AG09309 (cell line): ENCODE measurements at places on chromosomes 12 and 14.

DNA sequence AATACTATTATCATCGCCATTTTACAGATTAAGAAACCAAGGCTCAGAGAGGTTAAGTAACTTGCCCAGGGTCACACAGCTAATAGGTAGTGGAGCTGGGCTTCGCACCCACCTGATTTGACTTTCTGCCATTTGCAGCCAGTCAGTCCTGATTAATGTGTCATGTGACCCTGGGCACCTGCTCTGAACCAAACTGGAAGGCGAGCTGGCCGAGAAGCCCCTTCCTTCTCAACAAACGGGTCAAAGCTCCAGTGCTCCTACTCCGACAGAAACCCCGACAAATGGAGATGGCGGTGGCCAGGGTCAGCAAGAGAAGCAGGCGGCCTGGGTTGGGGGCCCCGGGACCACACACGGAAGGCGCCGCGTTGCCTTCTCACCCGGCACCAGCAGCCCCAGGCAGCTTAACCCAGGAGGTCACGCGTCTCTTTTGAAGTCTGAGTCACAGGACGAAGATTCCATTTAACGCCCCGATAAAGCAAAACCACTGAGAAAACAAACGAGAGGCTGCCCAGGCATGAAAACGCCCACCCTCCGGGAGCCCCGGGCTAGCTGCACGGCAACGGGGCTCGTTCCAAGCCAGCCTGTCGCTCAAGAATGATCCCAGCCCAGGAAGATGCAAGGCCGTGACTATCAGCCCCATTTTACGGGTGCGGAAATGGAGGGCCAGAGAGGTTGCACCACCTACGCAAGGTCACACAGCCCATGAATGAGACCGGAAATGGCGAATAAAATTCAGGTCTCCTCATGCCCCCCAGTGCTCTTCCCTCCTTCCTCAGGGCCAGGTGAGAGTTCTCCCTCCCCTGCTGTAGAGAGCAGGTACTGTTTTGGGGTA is 124.8 kb downstream of the SCARB1 start:
- DNase-seq, result no peak

DNA sequence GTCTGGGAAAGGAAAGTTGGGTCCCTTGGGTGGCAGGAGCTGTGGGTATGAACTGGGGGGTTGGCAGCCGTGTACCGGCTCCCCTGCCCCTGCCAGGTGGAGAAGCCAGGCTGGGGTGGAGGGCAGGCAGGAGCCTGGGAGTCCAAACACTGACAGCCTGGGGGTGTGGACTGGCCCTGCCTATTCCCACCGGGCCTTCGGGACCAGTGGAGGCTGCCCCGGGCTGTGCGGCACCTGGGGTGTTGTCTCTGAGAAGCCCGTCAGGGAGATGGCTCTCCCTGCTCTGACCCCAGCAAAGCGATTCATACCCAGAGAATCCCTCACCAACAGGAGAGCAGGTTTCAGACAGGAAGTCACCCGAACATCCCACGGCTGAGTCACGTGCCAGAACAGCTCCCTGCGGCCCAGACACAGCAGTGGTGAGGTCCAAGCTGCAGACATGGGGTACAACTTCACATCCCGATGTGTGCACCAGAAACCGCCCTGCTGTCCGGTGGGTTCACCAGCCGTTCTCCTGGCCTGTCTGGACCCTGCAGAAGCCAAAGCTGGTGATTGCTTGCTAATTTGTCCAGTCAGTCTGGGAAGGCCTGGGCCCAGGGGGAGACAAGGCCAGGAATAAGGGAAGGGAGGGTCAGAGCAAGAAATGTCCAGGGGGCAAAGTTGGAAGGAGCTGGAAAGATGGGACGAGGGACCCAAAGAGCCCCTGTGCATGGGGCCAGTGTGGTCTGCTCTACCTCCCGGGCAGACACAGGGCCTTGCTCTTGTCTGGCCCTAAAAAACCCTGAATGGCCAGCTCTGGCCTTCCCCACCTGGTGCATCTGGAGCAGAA is 2.1 kb upstream of the GPR132 start:
- no peak for DNase-seq

GRCh38 chr12:9636851-9637206 is 29.1 kb upstream of the KLRB1 start:
- no peak for DNase-seq

GRCh38 chr12:12891881-12892355 is 556 bp downstream of the GPRC5A start:
- no peak for DNase-seq

- no peak for DNase-seq
These were observed 205.3 kb downstream of the VRK1 start for GRCh38 chr14:97002454-97002853.

GRCh38 chr12:52517888-52518287 is 2.3 kb downstream of the KRT5 start:
- no peak for DNase-seq

DNA sequence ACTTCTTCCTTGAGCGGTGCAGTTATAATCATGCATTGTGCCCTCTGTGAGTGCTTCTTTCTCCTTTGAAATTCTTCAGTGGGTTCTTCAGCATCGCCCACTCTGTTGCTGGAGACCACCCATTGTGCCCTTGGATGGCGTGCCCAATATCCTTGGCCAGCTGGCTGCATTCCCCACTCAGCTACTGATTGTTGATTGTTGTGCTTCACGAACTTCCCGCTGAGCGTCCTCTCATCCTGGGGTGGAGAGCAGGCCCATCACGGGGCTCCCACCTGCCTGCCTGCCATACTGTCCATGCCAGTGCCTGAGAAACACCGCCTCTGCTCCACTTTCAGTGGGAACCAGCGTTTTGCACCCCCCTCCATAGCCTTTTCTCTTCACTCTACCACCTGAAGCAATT is 8.6 kb upstream of the SSTR1 start:
- DNase-seq, result no peak
